Gastroesophageal sphincter (tissue), 4 donors: ENCODE measurements at places on chromosomes 7 and 10.
A peak's percentile ranks its signal among the peaks of the same experiment; 100 is the strongest.

DNA sequence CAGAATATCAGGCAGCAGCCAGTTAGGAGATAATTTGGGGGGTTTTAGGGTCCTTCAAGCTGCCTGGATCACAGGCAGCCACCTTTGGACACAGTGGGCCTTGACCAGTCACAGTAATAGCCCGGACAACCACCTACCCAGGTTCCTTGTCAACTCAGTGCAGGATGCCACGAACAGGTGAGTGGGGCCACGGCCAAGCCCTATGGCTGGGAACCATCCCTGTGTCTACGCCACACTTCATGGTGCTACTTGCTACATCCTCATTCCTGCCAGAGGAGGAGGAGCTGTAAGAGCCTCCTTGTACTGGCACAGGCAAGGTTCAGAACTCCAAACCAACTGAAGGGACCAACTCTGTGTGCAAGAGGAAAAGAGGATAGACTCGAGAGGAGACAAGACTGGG, 19.9 kb downstream of the ITPRIP start:
- H3K36me3 ChIP-seq: no peaks in the 10 kb centered on the region
- H3K27me3 ChIP-seq: no peaks in the 10 kb centered on the region
- no peak overlapping the region for H3K4me3 ChIP-seq
- ATAC-seq: no peak

DNA sequence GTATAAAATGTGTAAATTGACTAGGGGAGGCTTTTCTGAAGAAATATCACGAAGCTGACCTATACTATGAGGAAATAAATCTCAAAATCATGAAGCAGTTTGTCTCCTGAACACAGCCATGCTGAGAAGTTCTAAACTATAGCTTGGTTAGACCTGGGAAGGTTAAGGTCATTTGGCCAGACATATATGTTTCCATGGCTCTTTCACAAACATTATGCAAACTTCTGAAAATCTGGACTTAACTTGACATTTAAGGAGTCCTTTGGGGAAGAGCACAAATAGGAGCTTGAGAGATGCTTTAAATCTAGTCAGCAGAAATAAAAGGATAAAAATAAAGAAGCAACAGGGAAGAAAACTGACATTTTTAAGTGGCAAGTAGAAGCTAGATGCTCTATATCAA, 115.9 kb upstream of the MEOX2 start:
- ATAC-seq: no peak
- no peaks in the 10 kb centered on the region for H3K36me3 ChIP-seq
- H3K4me1 ChIP-seq: no peaks in the 10 kb centered on the region
- no peak overlapping the region for H3K27ac ChIP-seq

DNA sequence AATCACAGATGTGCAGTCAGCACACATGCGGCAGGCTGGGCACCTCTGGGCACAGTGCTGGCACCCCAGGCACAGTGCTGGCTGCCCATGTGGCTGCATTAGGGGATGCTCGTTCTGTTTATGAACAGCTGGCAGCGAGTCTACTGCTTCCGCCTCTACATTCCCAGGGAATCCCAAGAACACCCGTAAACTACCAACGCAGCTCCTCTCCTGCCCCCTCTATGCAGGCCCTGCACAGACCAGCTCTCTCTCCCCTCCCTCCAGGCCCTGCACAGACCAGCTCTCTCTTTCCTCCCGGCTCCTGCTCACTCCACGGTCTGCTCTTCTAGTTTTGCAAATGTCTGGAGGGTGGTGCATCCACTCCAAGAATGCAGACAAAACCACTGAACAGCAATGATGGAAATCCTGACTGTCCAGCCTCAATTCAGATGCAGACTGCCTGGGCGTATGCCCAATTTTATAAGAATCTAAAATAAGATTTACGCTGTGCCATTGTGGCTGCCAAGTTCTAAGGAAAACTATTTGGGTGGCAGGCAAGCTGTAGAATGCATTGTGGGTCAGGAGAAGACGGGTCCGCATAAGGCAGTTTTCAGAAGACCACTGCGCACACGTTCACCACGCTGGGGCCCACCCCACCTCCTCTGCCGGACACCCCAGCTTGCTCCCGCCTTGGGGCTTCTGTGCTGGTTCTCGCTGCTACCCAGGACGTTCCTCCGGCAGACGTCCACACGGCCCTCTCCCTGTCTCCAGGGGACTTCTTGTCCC, 234.6 kb downstream of the ZMYND11 start:
- peaks cover 53% of the 10 kb centered on the region for H3K36me3 ChIP-seq
- H3K27me3 ChIP-seq: no peaks in the 10 kb centered on the region
- peak; percentile 52 for ATAC-seq
- no peaks in the 10 kb centered on the region for H3K4me1 ChIP-seq
- H3K27ac ChIP-seq: peak overlapping the region; percentile 51

- no peak overlapping the region for H3K4me3 ChIP-seq
- no peaks in the 10 kb centered on the region for H3K36me3 ChIP-seq
- no peaks in the 10 kb centered on the region for H3K4me1 ChIP-seq
- ATAC-seq: no peak
These were observed 268.5 kb upstream of the NPSR1 start for GRCh38 chr7:34389332-34390078.

DNA sequence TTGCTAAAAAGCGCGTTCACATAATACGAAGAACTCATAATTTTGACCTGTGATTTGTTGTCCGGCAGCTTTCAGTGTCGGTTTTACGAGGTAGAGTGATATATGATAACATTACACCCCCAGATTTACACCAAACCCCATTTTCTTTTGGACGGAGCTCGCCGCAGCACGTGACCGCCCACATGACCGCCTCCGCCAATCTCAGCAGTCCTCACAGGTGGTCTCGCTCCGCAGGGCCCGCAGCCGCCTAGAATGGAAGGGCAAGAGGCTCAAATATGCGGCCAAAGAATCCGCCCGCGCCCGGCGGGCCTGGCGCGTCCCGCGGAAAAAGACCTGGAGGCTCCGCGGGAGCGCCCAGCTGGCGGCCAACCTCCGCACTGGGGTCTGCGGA, at the start of gene HOXA7:
HOXA7 (minus strand) TSS at position 168 of the 391 bp plus-strand sequence; CDS start at position 38, 130 bp downstream.
- no peak within 1 kb of the TSS for H3K27ac ChIP-seq
- peaks cover 100% of the 10 kb centered on the region for H3K27me3 ChIP-seq
- H3K4me3 ChIP-seq: peak within 1 kb of the TSS; percentile 54
- H3K4me1 ChIP-seq: peaks cover 61% of the 10 kb centered on the region
- peak; percentile 29 for ATAC-seq

- H3K4me3 ChIP-seq: no peak overlapping the region
- H3K27ac ChIP-seq: no peak overlapping the region
- no peaks in the 10 kb centered on the region for H3K36me3 ChIP-seq
These were observed 572.1 kb upstream of the IGFBP3 start for GRCh38 chr7:46493196-46493595.

DNA sequence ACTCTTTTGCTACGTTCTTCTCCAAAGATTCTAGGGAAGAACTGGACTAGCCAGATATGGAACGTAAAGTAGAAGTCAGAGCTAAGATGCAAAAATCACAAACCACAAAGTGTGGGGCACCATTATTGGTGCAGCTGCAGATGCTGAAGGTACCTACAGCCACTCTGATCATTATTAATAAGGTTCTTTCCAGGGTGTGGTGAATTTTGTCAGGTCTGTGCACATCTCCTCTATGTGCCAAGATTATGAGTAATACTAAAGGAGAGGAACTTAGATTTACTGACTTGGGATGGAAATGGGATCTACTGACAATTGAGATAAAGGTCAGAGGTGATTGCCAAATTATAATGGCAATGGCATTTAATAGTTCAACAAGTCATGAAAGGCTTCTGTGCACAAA, 148.2 kb downstream of the RAPGEF5 start:
- no peaks in the 10 kb centered on the region for H3K27me3 ChIP-seq
- H3K36me3 ChIP-seq: no peaks in the 10 kb centered on the region
- no peak for ATAC-seq
- H3K4me3 ChIP-seq: no peak overlapping the region
- H3K27ac ChIP-seq: no peak overlapping the region

- no peak for ATAC-seq
- no peak overlapping the region for H3K4me3 ChIP-seq
- H3K36me3 ChIP-seq: no peaks in the 10 kb centered on the region
- no peaks in the 10 kb centered on the region for H3K4me1 ChIP-seq
- no peak overlapping the region for H3K27ac ChIP-seq
These were observed 158.4 kb upstream of the NEBL start for GRCh38 chr10:21055339-21056135.

DNA sequence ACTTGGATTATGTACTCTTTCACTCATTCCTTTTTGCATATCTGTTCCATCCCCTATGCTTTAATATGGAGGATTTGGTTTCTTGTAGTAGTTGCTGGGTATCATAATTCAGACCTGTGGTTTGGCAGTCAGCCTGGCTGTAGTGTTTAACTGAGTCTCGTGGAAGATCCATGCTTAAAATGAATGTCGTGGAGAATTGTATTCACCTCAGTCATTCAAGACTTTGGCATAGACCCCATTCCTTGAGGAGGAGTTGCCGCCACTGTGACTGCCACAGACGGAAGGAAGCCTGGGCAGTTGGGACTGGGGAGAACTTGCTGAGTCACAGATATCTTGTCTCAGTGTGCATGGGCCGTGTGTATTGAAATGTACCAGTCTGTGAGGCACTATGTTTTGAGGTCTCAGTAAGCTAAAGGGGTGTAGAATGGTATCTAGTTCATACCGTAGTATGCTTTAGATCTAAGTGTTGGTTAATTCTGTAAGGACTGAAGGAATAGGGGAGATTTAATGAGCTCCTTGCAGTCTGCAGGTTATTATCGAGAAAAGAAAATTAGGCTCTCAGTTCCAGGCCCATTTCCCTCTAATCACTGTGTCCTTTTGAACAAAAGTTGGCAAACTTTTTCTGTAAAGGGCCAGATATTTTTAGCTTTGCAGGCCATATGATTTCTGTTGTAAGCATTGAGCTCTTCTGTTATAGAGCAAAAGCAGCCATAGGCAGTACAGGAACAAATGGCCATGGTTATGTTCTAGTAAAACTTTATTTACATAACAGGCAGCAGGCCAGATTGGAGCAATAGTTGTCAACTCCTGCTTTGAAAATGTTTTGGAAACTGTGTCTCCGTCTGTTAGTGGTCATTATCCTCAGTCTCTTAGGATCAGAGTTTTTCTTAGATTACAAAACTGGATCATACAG, 76.8 kb downstream of the TPST1 start:
- ATAC-seq: peak; percentile 69
- H3K27ac ChIP-seq: peak overlapping the region; percentile 66
- H3K4me1 ChIP-seq: peaks cover 7% of the 10 kb centered on the region

GRCh38 chr10:104711302-104711721, 70.2 kb downstream of the SORCS3 start:
- no peak for ATAC-seq
- no peak overlapping the region for H3K4me3 ChIP-seq

DNA sequence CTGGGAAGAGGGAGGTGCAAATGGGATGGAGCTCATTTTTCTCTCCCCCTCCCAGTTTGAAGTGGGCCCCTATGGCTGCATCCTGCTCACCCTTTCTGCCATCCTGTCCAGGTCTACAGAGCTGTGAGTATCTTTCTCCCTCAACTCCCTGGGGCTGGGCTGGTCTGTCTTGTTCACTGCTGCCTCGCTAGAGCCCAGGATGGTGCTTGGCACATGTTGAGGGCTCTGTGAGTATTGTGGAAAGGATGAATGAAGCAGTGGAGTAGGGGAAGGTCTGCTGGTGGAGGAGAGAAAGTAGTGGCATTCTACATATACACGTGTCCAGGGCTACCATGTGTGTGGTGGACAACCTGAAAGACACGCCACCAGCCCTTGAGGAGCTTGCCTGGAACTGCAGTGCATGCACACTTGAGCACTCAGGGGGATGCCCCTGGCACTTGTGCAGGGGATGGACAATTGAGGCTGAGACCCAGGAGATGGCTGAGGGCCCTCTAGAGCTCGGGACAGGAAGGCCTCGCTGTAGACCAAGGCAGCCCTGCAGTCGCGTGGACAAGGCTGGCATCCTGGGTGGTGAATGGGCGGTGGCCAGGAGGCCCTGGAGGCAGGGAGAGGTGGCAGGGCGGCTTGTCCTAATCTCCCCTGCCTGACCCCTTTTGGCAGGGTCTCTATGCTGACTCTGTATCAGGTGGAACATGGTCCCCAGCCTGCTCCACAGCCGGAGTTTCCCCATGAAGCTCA, 52.3 kb upstream of the AQP1 start:
- no peaks in the 10 kb centered on the region for H3K4me1 ChIP-seq
- H3K4me3 ChIP-seq: no peak overlapping the region
- H3K27me3 ChIP-seq: no peaks in the 10 kb centered on the region
- H3K36me3 ChIP-seq: no peaks in the 10 kb centered on the region
- peak overlapping the region; percentile 48 for H3K27ac ChIP-seq

- no peaks in the 10 kb centered on the region for H3K4me1 ChIP-seq
- no peaks in the 10 kb centered on the region for H3K36me3 ChIP-seq
- no peak overlapping the region for H3K4me3 ChIP-seq
- ATAC-seq: no peak
These were observed 86.3 kb downstream of the TBXAS1 start for GRCh38 chr7:139915268-139915863.

GRCh38 chr10:132544744-132545658, 7.4 kb downstream of the INPP5A start:
- peaks cover 100% of the 10 kb centered on the region for H3K4me1 ChIP-seq
- H3K27ac ChIP-seq: peak overlapping the region; percentile 46
- H3K36me3 ChIP-seq: no peaks in the 10 kb centered on the region

DNA sequence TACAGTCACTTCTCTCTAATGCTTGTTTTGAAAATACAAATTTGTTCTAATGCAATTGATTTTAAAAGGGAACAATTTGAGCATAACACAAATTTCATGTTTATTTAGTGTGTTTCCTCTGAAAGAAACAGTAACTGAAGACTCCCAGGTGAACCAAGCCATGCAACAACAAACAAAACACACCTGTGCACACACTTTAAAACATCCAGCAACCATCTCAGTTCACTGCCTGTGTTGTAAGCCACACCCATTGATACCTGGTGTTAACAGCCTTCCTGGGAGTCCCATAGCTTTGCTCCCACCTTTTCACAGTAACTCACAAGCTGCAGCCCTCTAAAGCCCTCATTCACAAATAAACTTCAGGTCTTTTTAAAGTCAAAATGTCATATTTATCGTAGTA, 89.3 kb downstream of the DOCK4 start:
- H3K36me3 ChIP-seq: no peaks in the 10 kb centered on the region
- no peak overlapping the region for H3K27ac ChIP-seq
- no peaks in the 10 kb centered on the region for H3K27me3 ChIP-seq

GRCh38 chr7:103981003-103981423, 8.4 kb downstream of the RELN start:
- H3K4me3 ChIP-seq: no peak overlapping the region
- no peak for ATAC-seq
- no peak overlapping the region for H3K27ac ChIP-seq
- no peaks in the 10 kb centered on the region for H3K36me3 ChIP-seq
- no peaks in the 10 kb centered on the region for H3K4me1 ChIP-seq
- H3K27me3 ChIP-seq: peaks cover 12% of the 10 kb centered on the region

DNA sequence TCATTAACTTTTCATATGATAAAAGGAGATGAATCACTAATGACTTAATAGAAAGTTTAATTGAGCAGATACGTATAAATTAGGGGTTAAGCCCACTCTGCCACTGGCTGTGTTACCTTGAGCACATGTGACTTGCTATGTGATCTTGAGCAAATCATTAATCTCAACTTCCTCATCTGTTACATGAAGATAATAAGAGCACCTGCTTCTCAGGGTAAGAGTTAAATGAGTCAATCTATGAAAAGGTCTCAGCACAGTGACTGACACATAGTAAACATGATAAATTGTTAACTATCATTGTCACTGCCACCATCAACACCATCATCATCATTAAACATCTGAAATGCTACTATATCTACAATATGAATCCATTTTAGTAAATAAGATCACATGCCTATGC, 110.8 kb downstream of the TPK1 start:
- H3K4me1 ChIP-seq: no peaks in the 10 kb centered on the region
- H3K27me3 ChIP-seq: no peaks in the 10 kb centered on the region
- H3K4me3 ChIP-seq: no peak overlapping the region
- H3K27ac ChIP-seq: no peak overlapping the region
- no peaks in the 10 kb centered on the region for H3K36me3 ChIP-seq
